Fibroblast of skin of back (primary cell): ENCODE measurements at places on chromosomes 4 and X.
A peak's percentile ranks its signal among the peaks of the same experiment; 100 is the strongest.

- peak; percentile 71 for DNase-seq
Measured at GRCh38 chrX:10190367-10190766, 33.6 kb downstream of the CLCN4 start.

DNA sequence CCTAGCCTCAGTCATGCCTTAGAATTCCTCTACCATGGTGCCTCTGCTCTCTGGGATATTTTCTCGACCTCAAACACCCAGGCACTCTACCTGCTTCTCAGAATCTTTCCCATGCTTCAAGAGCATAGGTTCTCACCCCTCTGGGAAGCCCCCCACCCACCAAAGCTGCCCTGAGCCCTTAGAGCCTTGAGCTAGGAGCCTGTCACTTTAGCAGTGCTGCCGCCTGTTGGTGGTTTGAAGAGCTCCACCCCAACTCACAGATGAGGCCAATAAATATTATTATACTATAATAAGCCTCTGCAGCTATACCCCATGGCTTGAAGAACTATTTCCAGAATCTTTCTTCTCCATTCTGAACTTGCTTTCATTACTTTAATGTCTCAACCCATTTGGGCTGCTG, 109.7 kb downstream of the RTL5 start:
- DNase-seq, result no peak

DNA sequence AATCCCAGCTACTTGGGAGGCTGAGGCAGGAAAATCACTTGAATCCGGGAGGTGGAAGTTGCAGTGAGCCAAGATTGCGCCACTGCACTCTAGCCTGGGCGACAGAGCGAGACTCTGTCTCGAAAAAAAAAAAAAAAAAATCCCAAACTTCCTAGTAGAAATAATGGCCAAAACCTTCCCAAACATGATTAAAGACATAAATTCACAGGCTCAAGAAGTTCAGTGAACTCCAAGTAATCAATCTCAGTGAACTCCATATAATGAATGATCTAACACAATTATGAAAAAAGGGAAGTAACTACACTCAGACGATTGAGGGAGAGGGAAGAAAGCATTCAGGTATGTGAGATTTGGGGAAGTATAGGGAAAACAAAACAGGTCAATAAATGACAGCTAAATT, 6.5 kb downstream of the FUNDC1 start:
- no peak for DNase-seq

DNA sequence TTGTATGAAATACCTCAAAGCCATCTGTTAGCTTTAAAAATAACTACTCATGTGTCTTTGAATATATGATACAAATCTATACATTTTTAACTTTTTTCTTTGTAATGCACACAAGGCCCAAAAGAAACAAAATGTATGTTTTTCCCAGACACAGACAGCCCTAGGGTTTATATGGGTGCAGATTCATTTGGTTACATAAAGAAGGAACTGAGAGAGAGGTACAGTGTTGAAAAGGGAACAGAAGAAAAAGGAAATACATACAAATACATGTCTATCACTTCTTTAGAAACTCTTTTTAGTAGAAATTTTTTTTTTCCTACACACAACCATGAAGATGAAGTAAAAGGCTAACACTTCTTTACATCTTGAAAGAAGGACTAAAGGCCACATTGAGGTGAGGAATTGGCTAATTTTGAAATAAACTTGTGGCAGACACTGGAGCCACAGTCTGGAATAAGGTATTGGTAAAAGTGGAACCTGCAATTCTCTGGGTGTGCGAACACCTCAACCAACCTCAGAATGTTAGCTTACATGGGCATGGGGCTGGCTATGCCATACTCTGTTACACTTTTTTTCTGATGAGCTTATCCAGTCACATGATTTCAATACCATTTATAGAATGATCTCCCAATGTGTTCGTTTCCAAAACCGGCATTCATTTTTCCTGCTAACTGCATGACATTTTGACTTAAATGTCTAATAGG, 67.9 kb downstream of the FAM47C start:
- DNase-seq, result no peak

- no peak for DNase-seq
Measured at GRCh38 chr4:113908829-113909228, 70.6 kb downstream of the ARSJ start.

- DNase-seq, result no peak
Measured at GRCh38 chr4:69838977-69839376, 21.0 kb downstream of the SULT1E1 start.

- DNase-seq, result no peak
Measured at GRCh38 chrX:55004231-55004630, 4.1 kb downstream of the APEX2 start.

DNA sequence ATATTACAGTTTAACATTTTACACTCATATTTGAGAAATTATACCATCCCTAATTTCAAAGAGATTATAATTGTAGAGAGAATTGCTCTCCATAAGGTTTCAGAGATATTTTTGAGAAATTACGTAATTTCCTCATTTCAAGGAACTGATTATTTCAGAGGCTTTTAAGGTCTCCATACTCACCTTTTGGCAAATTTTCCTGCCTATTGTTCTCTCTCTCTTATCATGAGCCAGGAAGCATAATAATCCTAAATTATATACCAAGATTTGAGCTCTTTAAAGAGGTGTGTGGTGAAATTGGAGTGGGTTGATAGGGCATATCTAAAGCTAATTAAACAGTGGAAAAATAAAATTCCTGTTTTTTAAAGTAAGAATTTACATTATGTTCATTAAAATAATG, 248.9 kb upstream of the FTHL17 start:
- DNase-seq, result no peak

- no peak for DNase-seq
Measured at GRCh38 chr4:21001490-21001889, 301.2 kb downstream of the PACRGL start.

DNA sequence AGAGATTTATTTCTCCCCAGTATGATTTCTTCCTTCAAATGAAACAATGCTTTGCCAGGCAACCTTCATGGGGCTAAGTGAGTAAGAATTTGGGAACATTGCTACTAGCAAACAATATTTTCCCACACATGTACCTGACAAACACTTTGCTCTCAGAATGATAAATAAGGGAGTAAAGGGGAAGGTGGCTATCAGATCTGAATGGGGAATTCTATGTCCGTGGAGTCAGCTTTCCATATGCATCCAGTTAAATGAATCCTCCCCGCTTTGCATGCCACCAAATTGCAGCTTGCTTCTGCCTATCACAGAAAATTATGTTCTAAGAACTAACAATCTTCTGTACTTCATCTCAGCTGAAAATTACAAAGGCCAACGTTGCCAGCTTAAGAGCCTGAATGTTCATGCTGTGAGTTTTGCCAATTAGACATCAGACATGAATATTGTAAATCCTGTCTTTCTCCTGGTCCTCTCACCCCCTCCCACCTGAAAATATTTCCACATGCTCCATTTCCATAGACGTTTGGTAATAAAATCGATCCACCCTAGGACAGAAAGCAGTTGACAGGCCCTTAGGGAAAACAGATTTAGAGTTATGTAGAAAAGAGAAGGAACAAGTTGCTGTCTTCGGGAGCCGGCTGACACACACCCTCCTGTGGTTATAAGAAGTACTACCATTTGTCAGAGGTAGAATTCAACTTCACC, 6.3 kb downstream of the MEPE start:
- peak; percentile 38 for DNase-seq

DNA sequence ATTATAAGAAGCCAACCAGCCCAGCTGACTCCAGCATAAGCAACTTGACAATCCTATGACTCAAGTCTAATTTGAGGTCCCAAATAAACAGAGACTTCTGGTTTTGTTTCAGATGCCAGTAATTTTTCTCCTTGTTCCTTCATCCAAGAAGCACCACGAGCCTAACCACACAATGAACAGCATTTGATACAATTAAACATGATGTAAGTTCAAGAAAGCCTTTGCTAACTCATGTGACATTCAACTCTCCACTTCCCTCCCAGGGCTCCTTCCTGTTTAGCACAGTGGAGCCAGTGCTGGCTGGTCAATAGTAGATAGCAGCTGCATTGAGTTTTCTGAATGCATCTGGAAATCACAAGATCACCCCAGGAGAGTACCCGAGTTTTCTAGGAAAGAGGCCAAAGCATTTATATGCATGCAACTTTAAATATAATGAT, 206.3 kb downstream of the ARHGAP24 start:
- peak; percentile 94 for DNase-seq

DNA sequence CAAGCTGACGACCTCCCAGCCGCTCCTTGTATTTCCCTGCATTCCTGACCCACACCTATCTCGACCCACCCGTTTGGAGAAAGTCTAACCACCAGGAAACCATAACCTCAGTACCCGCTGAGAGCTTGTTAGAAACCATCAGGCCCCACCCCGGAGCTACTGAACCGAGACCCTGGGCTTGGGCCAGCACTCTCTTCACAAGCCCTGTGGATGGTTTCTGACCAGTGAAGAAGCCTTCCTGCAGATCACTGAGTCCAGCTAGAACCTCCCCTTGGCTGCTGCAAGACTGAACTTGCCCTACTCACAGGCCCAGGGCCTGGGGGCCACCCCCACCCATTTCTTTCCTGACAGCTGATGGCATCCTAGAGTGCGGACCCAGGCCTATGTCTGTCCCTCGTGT, 26.6 kb upstream of the ZNF185 start:
- no peak for DNase-seq

GRCh38 chr4:140609548-140610425, 41.0 kb upstream of the UCP1 start:
- peak; percentile 56 for DNase-seq

- no peak for DNase-seq
Measured at GRCh38 chr4:27057662-27058061, 197.0 kb downstream of the STIM2 start.

DNA sequence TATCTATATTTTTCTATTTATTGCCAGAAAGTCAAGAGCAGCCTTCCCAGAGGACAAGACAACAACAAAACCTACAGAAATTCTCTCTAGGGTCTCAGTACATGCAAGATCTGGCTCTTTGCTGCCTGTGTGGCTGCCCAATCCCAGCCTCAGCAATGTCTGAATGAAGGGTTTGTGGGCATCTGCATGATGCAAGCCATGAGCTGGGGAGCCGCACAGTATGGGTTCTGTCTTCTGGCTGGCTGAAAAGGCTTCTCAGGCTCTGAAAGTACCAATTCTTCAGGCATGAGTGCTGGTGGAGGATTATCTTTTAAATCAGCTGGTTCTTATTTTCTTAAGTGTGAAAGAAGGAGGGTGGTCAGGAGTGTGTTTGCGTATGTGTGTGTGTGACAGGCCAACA, 104.6 kb downstream of the PDGFRA start:
- peak; percentile 6 for DNase-seq

GRCh38 chrX:17805120-17805519, 56.0 kb downstream of the RAI2 start:
- DNase-seq, result no peak

- peak; percentile 58 for DNase-seq
Measured at GRCh38 chrX:22164770-22165388, 107.8 kb upstream of the CBLL2 start.

- peak; percentile 60 for DNase-seq
Measured at GRCh38 chrX:109294097-109294814, 187.6 kb downstream of the GUCY2F start.

DNA sequence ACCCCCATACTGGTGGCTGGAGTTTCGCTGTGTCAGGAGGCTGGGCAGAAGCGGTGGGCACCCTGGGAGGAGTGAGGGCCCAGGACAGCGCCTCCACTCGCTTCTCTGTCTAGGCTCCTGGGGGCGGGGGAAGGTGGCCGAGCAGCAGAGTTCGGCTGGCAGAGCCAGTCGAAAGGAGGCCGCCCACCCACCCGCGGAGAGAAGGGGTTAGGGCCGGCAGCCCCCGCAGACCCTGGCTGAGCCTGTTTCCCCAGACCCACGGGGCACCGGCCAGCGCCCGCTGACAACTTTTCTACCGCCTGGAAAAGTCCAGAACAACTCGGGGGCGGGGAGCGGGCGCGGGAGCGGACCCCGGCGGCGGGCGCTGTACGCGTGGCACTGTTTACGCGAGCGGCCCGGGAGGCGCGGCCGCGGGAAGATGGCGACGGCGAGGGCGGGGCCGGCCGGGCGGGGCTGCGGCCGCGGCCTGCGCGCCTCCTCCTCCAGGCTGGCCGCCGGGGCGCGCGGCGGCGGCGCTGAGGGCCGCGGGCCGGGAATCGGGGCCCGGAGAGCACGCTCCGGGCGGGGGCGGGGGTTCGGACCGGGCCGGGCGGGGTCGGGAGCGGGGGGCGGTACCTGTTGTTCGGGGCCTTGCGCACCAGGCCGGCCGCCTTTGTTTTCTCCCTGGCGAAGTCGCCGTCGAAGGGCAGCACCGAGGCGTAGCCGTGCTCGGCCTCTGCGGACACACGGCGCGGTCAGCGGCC, 628 bp downstream of the MXD4 start:
- peak; percentile 65 for DNase-seq

DNA sequence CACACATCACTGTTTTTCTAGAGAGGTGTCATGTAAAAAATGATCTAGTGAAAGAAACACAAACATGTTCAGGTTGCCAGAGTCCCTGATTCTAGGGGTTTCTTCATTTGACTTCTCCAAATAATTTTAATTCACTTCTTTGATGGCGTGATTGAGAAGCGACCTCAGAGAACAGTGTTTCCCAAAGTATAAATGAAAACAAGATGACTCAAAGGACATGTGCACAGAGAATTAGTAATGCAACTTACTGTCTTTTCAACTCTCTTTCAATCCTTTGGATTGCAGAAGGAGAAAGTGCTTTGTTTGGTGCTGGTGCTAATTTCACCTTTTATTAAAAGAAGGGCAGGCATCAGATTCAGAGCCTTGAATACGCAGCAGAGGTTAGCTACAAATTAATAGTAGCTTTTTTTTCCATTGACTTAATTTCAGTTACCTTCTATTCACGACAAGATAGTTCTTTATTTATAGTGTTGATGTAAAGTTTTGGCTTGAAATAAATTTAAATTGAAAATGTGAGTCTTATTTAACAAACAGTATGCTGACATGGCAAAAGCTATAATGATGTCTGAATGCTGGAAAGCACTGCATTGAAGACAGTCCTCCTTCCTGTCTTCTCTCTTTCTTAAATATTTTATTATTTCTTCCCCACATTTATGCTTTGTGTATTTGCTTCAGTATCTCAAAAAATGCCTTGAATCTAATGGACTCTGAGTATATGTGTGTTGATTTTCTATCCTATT, 85.1 kb downstream of the SLC10A7 start:
- peak; percentile 10 for DNase-seq

- DNase-seq, result no peak
Measured at GRCh38 chr4:183599284-183599683, 59.7 kb downstream of the RWDD4 start.

- no peak for DNase-seq
Measured at GRCh38 chr4:76449833-76450232, 14.8 kb downstream of the SHROOM3 start.

DNA sequence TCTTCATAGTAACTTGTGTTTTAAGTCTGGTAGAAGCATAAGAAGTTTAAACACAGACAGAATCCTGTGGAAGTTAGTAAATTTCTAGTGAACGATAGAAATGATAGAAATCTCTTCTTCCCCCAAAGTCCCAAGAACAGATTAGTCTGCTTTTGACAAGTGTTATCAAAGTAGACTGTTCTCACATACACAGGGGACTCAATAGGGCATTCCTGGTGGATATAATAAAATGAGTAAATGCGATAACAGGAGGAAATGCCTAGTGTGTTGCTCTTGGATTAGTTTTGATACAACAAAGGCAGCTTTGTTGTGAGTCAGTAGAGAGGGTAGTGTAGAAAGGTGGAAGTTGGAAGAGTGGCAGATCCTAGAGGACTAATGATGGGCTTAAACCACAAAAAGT, 43.5 kb downstream of the CLCN3 start:
- DNase-seq, result peak; percentile 31
